Activated naive CD4-positive, alpha-beta T cell treated with anti-CD3 and anti-CD28 coated beads, Interleukin-2, amount 50 U/mL, for 72 hours (primary cell): ENCODE measurements at places on chromosomes 11 and 22.

DNA sequence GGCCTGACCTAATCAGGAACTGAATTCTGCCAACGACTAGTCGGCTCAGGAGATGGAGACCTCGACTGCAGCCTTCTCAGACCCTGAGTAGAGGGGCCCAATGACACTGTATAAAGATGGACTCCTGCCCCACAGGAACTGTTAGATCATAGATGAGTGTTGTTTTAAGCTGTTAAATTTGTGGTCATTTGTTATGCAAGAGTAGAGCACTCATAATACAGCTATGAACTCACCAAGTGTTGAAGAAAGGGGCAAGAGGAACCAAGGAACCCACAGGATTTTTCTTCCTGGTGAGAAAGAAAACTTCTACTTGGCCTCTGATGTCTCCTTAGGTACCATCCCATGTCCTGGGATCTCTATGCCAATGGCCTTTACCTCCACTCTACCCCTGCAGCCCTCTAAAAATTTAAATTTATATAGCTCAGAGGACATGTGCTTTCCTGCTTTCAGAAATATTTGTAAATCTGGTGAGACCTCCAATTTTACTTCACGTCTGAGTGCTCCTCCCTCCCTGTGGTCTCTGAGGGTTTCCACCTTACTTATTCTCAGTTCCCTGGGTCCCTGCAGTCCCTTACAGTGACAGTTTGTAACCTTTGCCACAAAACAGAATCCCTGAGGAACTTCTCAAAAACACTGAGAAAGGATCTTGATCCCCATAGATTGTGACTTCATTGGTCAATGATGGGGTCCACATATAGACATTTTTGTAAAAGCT is 256.3 kb upstream of the ARHGAP20 start:
- no peak for DNase-seq

GRCh38 chr11:2203440-2204259 is 32.0 kb upstream of the TH start:
- peak; percentile 47 for DNase-seq

DNA sequence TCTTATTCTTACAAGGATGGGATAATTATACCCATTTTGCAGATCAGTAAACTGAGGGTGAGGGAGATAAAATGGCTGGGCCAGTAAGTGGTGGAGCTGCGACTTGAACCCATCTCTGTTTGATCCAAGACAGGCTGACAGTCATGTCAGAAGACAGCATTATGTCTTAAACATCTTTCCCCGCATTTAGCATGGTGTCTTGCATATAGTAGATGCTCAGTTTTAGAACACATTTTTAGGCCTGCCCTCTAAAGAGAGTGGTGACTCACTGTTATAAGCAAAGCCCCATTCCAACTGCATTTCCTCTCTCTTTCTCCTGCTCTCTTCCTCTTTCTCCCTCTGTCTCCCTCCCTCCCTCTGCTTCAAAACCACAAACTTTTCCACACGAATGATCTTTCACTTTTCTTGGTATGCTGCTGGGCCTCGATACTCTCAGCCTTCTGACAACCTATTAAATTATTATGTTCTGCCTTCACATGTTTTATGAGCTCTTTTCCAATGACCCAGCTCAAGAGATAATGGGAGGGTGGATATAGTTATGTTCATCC is 25.2 kb downstream of the CWC15 start:
- DNase-seq = no peak

DNA sequence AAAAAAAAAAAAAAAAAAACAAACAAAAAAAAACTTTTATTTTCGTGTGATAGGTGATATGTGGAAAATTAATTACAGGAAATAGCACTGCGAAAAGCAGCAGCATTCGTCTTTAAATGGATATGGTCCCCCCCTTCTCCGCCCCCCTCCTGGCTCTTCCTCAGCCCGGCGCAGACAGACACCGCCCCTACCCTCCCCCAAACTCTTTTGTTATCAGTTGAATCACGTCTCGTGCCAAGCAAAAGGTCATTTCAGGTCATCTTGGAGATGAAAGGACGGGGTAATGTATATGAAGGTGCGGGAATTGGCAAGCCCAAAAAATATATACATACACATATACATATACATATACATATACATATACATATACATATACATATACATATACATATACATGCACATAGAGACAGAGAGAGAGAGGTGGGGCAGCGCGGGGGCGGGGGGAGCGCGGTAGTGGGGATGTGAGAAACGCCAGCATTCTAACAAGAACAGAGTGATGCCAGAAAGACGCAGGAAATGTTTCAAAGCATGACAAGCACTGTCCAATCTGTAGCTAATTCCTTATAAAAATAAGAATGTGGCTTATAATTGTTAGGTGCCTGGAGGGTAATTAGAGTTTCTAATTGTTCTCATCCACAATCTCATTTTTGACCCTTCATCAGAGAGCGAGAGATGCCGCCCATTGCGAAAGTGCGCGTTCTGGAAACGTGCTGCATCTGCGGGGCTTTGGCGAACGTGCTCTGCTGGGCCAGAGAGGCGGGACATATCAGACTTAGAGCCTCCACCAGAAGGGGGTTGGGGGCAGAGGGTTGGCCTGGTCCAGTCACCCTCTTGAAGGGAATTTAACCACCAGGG is 214.5 kb upstream of the UBASH3B start:
- no peak for DNase-seq

- no peak for DNase-seq
Measured at GRCh38 chr11:12210200-12210599, 99.8 kb downstream of the MICAL2 start.

GRCh38 chr22:42277988-42278776 is 7.7 kb upstream of the TCF20 start:
- peak; percentile 38 for DNase-seq

DNA sequence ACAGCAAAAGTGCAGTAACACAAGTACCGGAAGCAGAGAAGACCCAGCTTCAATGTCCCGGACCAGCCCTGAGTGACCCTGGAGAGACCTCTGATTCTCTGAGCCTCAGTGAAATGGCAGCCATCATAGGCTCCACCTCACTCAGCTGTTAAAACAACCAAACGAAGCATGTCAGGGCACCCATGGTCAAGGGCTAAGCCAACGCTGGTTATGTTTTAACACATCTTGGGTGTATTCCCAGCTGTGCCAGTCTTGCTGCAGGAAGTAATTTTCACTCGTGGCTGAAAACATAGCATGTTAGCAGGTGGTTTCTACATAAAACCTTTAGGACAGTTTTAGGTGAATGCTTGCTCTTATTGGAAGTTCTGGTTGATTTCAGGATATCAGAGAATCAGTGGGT is 30.9 kb downstream of the LMO2 start:
- no peak for DNase-seq

DNA sequence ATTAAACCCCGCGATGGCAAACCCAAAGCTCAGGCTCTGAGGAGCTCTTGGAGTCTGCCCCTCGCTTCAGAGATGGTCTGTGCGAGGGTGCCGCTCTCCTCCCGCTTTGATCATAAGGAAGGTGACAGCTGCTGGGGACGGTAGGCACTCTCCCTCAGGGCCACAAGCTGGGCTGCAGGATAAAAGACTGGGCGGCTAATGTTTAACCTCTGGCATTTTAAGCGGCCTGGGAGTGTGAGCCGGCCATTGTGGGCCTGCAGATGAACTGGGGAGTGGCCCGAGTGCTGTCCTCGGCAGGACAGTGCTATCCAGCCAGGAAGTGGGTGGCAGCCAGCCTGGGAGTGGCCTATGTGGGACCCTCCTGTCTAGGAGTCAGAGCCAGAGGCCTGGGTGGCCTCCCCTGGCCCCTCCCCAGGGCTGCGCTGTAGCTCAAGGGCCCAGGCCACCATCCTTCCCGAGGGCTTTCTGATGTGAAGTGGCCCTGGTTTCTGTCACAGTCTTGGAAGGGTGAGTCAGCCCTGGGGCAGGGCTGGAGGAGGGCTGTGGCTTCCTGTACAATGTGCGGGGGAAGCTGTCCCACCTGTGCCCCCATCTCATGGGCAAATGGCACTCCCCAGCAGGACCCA is 58.7 kb upstream of the PRODH start:
- no peak for DNase-seq

- no peak for DNase-seq
Measured at GRCh38 chr11:8097468-8097867, 16.5 kb downstream of the TUB start.

DNA sequence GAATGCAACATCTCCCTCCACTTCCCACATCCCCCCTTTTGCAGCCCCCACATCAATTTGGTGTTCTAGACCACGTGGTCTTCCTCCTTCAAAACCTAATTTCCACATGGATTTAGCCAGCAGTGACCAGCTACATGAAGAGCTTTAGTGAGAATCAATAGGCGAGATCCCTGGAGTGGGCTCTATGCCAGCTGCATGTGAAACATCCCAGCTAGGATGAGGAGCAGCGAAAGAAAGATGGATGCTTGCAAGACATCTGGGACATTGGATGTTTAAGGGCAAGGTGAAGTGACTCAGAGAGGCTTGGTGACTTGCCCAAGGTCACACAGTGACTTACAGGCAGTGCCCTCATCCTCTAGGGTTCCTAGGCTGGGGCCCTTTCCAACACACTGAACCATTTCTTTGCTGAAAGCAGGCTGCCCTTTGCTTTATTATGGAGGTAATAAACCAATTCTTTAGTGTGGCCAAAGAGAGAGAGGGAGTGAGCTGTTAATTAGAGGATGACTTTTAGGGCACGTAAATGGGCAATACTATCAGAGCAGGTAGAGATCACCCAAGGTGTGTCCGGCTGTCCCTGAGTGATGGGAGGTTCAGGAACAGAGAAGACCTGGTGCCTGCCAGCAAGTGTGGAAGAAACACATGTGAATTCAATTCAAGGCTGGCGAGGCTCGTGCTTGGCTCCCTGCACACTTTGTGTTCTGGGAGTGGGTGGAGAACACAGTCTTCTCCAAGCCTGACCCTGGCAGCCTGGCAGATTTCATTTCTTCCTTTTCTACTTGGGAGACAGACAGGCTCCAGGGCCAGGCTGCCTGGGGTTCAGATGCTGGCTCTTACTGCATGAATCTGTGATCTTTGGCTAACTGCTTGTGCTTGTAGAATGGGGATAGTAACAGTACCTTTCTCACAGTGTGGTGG is 24.0 kb downstream of the TSPAN18 start:
- DNase-seq = no peak

- no peak for DNase-seq
Measured at GRCh38 chr11:131094827-131095226, 178.5 kb upstream of the SNX19 start.

DNA sequence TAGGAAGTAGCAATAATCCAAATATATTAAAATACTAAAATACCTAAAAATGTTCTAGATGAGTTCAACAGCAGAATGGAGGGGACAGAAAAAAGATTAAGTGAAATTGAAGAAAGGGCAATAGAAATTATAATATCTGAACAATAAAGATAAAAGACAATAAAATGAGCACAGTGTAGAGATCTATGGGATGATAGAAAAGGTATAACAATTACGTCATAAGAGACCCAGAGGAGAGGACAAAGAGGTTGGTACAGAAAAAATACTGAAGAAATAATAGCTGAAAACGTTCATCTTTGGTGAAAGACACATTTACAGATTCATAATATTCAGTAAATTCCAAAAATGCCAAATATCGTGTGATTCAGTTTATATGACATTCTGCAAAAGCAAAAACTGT is 143.4 kb downstream of the TMEM135 start:
- no peak for DNase-seq

DNA sequence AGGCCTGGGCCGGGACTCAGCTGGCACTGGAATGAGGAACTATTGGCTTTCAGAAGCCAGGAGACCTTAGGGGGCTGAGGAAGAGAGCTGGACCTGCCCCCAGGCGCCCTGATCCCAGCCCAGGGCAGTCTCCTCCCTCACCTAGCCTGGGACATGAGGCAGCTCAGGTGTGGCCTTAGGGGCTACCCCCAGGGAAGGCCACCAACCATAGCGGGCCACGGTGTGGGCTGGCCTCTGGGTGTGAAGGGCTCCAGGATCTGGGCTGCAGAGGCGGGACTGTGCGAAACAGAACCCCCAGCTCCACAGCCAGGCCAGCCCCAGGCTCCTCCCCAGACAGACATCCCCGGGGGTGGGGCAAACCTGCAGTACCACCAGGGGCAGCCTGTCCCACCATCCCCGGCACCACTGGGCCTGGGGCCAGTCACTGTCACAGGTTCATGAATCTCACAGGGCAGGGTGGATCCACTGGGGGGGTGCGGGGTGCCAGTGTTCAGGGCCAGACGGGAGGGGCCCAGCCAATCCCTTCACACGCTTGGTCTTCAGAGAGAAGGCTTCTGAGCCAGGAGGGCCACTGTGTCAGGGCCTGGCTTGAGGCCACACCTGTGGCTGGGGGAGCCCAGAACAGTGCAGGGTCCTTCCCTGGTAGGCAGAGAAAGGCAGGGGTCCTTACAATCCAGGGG is 3.5 kb downstream of the PLXNB2 start:
- DNase-seq = no peak

DNA sequence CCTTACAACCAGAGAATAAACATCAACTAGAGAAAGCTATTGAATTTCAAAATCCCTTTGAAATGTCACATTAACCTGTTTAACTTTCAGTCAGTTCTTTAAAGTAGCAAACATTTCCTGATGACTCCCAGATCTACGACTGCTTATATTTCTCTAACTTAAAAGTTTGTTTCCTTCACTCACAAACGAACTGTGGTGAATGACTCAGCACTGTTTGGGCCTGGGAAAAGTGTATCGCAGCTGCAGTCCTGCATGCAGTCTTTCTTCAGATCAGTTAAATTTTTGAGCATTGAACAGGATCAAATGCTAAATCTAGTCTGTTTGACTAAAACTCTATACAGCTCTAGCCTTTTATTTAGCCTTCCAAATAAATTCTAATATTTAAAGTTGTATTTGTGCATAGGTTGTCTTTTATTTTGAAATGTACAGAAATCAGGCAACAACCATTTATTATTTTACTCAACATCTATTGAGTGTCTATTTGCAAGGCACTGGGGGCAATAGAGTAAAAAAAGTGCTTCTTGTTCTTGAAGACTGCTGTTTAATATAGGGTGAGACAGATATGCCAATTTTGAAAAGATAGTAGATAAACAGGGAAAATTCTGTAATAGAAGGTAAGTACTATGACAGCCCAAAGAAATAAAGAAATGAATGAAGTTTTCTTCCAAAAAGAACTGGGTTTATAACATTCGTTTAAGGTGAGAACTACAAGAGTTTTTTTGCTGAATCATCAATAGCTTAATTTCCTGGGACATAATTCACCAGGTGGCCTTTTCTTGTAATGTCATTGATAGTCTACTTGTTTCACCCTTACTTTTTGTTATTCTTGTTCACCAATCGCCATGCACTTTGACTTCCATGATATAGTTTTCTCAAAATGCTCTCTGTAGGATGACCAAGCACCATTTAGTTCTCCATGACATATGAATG is 235.4 kb downstream of the METTL15 start:
- DNase-seq = no peak

GRCh38 chr22:31120230-31120629 is 2.5 kb upstream of the INPP5J start:
- DNase-seq = no peak

GRCh38 chr11:86592659-86593451 is 79.6 kb downstream of the ME3 start:
- peak; percentile 87 for DNase-seq

DNA sequence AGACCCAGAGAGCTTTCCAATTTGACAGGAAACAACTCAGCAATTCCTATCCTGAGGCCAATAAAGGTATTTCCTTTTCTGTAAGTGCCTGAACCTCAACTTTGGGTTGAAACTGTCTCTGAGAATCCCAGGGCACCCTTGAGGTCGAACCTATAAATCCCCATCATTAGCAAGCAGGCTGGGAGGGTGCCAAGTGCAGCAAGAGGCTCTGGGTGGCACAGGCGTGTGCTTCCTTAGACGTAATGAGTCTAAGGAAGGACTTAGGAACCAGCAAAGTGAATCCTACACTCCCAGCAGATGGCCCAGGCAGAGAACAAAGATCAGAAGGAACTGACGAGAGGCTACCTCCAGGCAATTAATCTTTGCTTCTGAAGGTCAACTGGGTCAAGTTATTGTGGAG is 234.3 kb upstream of the NARS2 start:
- no peak for DNase-seq

GRCh38 chr11:45513821-45514340 is 151.5 kb downstream of the CHST1 start:
- DNase-seq = peak; percentile 39
